ENCODE measurements at places on chromosomes 11 and 22. TPM values are rescaled to one million over a fixed set of nuclear protein-coding genes. Genes with fewer than 3 reads are reported as not detected.

The MMP11 gene
- 7.4 TPM for total RNA-seq

GRCh38 chr11:8020244-8020597 lies 33.1 kb downstream of the EIF3F start:
- H3K27me3 ChIP-seq: no peaks in the 10 kb centered on the region
- no peaks in the 10 kb centered on the region for H3K36me3 ChIP-seq
- no peak for DNase-seq
- peak overlapping the region; percentile 83 for H3K4me3 ChIP-seq

- no peaks in the 10 kb centered on the region for H3K4me1 ChIP-seq
These were observed 10.1 kb upstream of the BLID start for GRCh38 chr11:122126024-122126688.

GRCh38 chr11:71339396-71339881 lies 87.1 kb upstream of the SHANK2 start:
- no peak for DNase-seq
- no peaks in the 10 kb centered on the region for H3K36me3 ChIP-seq
- H3K4me3 ChIP-seq: no peak overlapping the region
- H3K27me3 ChIP-seq: no peaks in the 10 kb centered on the region
